ENCODE measurements at places on chromosomes 11 and 22.

- no peak for DNase-seq
Measured at GRCh38 chr11:202490-202889, 4.7 kb downstream of the BET1L start.

GRCh38 chr11:46560300-46560991 lies 33.4 kb downstream of the AMBRA1 start:
- no peak for DNase-seq

DNA sequence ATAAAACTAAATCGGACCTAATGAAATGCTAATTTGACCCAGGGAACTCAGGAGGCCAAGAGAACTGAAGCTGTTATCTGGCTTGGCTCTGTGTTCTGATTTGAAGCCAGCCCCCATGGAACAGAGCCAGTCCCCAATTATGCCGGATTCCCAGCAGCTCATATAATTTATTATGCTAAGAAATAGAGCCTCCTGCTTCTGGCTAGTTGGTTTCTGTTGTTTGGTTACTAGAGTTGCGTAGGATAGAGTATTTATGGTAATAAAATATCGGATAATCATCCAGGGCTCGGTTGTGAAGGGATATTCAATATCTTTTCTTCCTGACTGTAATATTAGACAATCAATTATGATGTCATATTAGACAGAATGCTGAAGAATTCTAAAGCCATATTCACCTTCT lies 120.4 kb upstream of the TTC12 start:
- no peak for DNase-seq

GRCh38 chr11:67437082-67437808 lies at the start of gene PTPRCAP:
Gene PTPRCAP, minus strand, starts transcription at chr11:67437682. Its CDS starts 63 bp downstream, at chr11:67437619.
- no peak for DNase-seq

GRCh38 chr11:107043242-107044006 lies 25.1 kb upstream of the GUCY1A2 start:
- DNase-seq = no peak

DNA sequence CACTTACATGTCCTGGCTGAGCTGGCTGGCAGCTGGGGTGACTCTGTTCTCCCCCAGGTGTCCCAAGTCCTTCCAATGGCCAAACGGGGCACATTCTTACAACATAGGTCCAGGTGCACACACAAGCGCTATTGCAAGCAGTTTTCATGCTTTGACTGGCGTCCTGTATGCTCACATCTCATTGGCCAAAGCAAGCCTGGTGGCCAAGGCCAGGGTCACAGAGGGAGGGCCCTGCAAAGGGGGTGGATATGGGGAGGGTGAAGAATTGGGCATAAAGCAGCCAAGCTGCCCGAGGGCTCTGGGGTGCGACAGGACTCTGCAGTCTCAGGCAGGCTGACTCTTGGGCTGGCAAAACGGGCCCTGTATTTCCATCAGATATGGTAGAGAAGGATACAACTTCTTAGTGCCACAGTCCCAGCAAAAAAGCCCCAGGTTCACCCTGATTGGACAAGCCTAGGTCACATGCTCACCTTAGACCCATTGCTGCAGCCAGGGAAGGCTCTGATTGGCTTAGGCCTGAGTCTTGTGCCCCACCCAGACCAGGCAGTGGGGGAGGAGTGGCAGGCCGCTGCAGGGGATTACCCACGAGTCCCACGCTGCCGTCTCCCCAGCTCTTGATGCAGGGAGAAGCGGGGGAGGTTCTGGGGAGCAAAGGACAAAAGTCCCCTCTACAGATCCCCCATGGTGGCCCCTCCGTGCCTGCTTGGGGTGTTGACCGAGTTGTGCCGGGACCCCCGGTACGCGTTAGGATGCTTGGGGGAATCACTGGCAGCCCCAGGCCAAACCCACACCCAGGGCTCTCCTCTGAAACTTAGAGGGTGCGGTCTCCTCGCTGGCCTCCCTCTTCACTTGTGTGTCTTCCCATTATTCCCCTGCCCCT lies 110.8 kb downstream of the ARHGAP8 start:
- DNase-seq = no peak

GRCh38 chr22:31893460-31893859 lies 50.9 kb upstream of the YWHAH start:
- DNase-seq = peak; percentile 86

GRCh38 chr22:17381192-17381913 lies 12.1 kb downstream of the CECR2 start:
- peak; percentile 41 for DNase-seq

- DNase-seq = no peak
Measured at GRCh38 chr11:69213964-69214363, 58.2 kb downstream of the SMIM38 start.

DNA sequence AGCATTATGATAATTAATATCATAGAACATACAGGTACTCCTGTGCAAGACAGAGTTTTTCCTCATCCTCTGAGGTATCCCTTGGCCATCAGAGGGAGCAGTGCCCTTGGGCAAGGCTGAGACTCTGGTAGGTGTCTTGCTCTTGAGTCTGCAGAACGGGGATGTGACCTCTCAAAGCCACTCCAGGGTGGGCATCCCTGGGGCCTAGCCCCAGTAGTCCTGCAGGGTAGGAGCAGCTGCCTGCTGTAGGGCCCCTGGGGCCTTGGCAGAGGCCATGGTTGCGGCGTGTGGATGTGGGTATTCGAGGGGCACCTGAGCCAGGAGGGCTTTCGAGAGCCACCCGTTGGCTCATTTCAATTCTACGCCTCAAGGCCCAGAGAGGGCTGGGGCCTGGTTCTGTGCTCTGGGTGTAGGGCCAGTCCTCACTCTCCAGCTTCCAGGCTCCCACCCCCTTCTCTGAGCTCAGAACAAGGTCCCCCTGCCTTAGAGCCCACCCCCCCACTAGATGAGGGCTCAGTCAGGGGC lies 7.7 kb upstream of the OMP start:
- DNase-seq = no peak

DNA sequence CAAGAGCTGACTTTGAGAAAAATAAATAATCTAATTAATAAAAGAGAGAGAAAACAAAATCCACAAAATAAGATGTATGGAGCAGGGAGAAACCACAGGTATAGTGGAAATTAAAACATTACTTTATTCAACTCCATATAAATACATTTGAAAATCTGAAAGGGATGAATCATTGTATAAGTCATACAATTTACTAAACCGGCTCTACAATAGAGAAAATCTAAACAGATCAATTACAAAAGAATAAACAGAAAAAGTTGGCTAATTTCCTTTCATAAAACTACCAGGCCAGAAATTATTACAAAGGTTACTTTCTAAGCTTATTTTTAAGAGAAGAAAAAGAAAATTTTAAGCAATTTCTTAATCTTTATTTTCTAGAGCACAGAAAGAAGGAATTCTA lies 51.3 kb upstream of the DRD2 start:
- no peak for DNase-seq
